ENCODE measurements at places on chromosomes 7 and 10.

- peak; percentile 47 for DNase-seq
These were observed 262.1 kb downstream of the ATRNL1 start for GRCh38 chr10:115355162-115355760.

GRCh38 chr7:112120696-112121217 is 85.4 kb downstream of the DOCK4 start:
- DNase-seq = no peak

- peak; percentile 36 for DNase-seq
These were observed 14.3 kb downstream of the SEMA3D start for GRCh38 chr7:85172530-85172941.

DNA sequence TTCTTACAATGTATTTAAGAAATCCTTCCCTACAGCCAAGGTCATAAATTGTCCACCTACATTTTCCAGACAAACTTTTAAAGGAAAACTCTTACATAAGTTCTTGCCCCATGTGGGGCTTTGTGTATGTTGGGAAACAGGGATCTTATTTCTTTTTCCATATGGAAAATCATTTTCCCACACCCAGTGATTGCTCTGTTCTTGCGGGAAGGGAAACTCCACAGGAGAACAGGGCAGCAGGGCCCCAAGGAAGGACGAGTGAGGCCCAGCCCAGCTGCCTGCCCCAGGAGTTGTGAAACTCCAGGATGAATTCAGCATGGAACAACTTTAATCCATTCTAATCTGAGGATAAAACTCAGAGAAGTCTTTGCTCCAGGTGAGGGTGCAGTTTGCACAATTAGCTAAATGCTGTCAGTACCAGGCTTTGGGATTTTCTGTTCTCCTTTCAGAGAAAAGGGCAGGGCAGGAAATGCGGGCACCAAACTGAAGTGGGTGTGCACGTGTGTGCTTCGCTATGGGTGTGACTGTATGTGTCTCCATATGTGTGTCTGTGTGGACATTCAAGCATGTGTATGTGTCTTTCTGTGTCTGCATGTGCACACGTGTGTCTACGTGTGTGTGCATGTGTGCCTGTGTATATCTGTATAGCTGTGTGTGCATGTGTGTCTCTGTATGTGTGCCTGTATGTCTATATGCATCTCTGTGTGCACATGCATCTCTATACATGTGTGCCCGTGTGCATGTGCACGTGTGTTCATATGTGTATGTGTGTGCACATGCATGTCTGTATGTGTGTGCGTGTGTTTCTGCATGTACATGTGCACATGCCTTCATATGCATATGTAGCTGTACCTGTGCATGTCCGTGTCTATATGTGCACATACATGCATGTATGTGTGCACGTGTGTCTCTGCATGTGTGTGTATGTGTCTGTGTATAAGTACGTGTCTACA is 102.0 kb upstream of the FAM20C start:
- peak; percentile 39 for DNase-seq

- no peak for DNase-seq
These were observed 485.7 kb downstream of the PTPRN2 start for GRCh38 chr7:158101821-158102450.

DNA sequence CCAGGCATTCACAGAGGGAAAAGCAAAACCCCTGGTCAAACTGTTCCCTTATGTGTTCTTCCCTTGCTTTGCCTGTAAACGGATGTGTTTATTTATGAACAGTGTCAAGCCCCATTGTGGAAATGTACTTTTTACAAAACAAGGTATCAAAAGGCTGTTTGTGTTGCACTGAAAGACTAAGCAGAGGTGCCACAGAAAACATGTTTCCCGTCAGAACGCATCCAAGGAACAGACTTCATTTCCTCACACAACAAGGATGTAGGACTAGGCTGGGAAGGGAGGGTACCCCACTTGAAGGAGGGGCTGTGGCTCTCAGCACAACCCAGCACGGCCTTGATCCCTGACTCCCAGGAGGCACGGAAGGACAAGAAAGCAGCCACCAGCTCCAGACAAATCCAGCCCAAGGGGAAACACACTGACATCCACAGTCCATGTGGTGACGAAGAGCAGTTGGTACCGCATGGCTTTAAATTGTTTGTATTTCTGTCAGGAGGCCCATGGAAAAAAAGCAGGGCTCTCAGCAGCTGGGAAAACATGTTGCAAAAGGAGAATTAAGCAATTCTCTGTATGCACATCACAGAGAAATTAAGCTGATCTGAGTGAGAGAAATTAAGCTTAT is 85.6 kb downstream of the RNF216 start:
- no peak for DNase-seq

DNA sequence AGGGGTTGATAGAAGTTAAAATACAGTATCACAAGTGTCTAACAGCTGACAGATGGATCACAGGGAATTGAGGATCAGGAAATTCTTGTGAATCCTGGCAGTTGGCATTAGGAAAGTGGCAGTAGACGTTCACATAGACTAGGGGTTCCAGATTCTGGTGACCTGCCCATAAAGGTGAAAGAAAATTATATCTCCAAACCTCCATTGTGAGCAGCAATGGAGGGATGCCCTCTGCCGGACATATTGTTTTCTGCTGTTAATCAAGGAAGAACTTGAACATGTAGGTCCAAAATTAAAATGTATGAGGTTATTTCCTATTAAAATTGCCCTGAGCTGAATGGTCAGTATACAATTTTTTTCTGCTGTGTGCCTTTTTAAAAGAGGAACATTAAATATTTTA is 5.1 kb downstream of the NME8 start:
- no peak for DNase-seq

DNA sequence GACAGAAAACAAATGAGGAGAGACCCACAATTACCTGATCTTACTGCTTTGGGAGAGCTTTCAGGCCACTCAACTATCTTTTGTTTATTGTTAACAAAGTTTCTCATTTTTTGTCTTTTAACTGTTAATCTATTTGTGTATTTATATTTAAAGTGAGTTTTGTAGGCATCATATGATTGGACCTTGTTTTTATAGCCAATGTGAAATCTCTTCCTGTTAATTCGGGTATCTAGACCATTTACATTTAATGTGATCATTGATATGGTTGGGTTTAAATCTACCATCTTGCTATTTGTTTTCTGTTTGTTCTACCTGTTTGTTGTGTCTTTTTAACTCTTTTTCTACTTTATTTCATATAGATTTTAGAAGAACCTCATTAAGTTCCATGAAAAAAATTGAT is 12.5 kb downstream of the OPALIN start:
- DNase-seq = no peak
